EH (cell line): ENCODE measurements at places on chromosomes 16 and 17.

DNA sequence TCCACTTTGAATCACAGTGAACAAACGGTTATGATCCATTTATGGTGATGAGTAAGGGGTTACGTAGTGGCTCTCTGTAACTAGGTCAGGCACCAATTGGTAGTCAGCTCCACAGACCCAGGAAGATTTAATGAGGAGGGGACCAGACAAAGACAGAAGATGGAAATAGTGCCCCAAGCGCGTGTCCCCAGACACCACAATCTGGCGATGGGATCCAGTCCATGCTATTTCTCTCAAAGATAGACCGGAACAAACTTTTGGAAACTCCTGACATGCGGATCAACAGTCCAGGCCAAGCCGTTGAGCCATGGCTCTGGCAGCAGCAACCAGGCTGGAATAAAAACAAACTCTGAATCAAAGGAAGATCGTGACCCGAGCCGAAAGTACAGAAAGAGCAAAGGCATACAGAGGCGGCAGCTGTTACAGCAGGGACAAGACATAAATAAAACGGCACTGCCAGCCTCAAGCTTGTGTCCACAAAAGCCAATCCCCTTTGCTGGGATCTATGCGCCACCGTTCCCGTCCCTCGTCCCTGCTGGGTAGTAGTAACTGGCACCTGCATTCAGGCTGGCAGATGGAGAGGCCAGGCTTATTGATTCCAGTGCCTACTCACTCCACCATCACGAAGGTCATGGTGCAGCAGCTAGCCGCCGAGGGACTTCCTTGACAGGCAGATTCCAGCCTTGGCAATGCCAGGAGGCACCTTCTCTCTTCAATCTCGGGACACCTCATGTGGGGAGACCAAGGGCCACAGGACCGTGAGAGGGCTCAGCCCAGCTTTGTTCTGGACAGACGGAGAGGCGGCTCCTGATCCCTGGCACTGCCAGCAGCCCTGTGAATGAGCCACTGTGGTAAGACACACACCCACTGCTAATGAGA, 50.2 kb downstream of the CDH11 start:
- DNase-seq = peak; percentile 69

DNA sequence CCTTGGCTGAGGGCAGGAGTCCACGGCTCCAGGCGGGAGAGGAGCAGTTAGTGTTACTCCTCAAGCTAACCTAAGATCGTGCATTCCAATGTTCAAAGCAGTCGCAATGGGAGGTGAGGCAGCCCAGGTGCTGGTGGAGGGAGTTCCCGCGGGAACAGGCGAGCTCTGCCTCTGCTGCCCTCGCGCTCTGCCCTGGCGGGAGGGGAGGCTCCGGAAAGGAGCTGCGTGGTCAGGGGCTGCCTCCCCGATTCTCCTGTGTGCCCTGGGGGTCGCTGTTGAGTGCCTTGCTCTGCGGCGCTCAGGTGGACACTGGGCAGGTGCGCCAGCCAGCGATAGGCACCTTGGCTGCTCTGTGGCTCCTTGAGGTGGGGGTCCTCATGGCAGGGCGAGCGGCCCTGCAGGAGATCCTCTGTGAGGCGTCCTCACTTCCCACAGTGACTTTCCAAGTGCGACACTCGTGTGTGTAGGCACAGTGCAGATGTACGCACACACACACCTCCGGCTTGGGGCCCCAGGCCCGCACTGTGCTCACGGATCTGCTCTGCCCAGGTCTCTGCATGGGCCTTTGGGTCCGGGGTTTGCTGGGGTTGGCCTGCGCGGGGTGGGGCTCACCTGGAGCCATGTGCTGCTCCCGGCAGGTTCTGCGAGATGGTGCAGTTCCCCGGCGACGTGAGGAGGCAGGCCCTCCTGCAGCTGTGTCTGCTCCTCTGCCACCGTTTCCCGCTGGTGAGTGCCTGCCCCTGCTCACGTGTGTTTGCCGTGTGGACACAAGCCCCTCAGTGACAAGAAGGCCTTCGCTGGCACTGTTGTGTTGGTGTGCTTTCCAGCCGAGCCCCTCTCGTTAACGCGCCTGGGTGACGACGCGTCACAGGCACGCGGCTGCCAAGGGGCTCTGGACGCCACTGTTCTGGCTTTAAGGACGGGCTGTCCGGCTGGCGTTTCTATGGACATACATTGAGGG, 97.9 kb upstream of the ZNF750 start:
- DNase-seq = no peak

DNA sequence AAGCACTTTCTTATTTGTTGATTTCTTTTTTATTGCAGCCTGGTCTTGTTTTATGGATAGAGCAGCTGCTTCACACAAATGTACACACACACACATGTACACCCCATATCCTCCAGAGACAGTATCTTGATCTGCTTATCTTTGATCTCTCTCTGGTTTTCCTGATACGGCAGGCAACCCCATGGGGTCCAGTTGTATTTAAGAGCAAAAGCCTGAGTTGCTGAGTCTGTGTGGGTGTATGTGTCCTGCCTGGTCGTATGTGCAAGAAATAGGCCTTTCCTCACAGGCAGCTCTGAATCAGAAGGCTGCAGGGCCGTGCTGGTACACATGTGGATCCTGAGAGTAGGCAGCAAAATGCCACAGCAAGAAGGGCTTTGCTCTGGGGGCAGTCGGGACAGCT, 14.6 kb upstream of the LGALS9 start:
- no peak for DNase-seq

- no peak for DNase-seq
These were observed 6.5 kb upstream of the BAIAP2 start for GRCh38 chr17:81028506-81028858.

GRCh38 chr17:21495281-21495680, 119.1 kb downstream of the KCNJ12 start:
- DNase-seq = no peak

DNA sequence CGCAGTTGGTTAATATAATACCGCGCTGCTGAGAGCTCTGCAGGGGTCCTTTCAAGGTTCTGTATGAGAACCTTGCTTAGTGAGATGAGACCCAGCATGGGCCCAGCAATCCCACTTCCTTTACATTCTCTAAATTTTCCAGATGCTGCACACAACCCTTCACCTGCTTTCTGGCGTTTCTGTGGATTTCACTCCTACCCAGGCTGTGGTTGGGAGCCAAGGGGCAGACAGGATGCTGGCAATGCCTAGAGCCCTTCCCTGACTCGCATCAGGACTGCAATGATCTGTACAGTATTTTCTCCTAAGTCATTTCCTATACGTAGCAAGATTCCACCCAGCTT, 10.1 kb upstream of the PIPOX start:
- no peak for DNase-seq

DNA sequence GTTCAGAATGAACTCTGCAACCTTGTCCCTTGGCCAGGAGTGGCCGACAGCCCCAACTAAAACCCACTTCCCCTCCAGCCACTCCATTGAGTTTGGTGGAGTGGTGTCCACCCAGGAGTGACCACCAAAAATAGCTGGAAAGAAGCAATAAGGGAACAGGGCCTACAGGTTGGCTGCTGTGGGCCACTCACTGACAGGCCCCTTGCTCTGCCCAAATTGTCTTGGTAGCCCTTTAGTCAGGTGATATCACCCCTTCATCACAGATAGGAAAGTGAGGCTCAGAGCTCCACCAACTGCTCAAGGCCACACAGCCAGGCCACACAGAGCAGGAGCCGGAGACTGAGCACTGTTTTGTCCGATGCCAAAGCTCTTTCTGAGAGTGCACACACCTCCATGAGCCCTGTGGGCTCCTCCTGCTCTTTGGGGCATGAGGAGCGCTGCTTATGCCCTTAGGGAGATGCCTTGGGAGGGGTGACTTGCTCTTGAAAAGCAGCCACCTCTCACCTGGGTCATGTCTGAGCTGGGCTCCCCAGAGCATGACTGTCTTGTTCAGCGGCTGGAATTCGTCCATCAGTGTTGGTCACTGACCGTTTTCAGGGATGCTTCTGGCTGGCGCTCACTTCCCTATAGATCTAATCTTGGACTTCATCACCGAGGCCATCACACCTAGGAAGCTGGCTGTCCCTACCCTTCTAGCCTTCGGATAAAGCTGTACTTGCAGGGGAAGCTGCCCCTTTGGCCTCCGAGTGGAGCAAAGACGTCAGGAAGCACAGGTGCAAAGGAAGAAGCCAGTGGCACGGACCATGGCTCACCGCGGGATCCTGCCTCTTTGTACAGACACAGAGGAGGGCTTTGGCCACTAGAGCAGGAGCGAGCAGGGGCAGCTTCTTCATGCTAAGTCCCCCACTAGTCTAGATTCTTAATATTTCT, 186.0 kb upstream of the ZNF469 start:
- DNase-seq = no peak

GRCh38 chr17:44757918-44758413, 822 bp upstream of the ADAM11 start:
- no peak for DNase-seq

GRCh38 chr16:66026787-66027330, 339.6 kb upstream of the CDH5 start:
- no peak for DNase-seq

DNA sequence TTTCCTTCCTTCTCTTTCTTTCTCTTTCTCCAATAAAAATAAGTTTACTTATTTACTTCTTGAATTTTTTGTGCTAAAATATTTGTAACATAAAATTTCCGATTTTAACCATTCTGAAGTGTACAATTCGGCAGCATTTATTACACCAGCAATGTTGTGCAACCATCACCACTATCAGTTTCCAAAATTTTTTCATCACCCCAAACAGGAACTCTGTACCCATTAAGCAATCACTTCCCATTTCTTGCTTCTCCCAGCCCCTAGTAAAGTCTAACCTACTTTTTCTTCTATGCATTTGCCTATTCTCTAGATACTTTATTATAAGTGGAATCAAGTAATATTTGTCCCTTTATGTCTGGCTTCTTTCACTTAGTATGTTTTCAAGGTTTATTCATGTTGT, 2.5 kb upstream of the HP start:
- no peak for DNase-seq

DNA sequence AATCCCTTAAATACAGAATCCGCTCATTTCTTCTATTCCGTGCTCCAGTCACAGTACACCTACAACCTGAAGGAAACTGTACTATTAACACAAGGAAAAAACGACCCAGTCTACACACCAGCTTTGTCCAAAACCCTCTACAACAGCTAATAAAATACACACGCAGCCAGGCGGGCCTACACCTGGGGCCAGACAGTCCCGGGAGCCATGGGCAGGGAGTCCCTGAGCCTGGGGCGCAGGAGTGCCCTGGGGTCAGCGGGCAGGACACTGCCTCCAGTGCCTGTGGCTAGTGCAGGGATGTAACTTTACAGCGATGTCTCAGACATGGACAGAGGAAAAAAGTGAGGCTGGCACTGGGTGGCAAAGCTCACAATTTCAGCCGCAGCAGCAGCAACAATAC, 28.5 kb downstream of the GNPTG start:
- DNase-seq = no peak

DNA sequence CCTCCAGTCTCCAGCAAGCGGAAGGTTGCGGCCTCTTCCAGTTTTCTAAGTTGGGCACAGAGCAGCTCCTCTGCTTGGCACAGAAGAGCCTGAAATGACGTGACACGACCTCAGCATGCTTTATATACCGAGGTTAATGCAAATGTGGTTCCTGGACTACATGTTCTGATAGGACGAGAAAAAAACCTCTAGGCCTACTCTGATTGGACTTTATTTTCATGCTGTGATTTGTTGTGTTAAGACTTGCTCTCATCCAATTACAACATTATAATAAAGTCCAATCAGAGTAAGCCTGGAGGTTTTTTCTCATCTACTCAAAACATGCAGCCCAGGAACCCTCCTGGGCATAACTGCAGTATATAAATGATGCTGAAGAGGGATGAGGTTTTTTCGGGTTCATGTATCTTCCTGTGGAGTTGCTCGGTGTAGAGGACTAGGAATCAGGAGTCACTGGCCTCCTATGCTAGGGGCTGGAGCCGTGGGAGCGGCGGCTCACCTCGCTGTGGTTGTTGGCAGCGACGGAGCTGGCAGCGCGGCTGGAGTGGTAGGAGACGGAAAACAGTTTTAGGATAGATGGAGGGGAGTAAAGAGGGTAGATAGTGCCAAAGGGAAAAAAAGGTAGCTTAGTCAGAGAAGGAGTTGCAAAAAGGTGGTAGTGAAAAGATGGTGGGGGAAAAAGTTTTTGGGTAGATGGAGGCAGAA, 878.0 kb downstream of the KCNJ18 start:
- no peak for DNase-seq

DNA sequence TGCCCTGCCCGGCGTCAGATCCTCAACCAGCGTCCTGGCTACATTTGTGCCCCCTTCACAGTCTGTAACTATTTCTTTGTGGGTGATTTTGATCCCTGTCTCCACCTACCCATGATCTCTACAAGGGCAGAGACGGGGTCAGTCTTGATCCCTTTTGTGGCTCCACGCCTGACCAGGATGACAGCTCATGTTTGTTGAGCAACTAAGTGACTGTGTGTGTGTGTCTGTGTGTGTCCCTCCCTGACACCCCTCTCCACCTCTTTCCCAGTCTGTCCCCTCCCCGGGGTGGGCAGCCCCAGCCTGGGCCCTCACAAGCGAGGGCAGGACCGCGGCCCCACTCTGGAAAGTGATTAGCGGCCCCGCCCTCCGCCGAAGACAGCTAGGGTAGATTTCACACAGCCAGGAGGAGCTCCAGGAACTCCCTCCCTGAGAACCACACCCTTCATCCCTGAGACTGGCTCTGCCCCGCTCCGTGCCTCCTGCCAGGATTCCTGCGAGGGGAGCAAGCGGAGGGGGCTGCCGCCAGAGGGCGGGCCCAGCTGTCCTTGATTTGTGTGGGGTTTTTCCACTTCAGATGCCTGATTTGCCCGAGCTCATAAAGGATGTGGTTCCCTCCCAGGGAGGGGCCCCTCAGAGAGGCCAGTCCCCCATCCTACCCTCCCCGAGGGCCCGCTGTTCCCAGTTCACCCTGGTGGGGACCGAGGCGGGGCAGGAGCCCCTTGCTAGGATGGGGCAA, 5.3 kb upstream of the HS3ST6 start:
- peak; percentile 51 for DNase-seq

GRCh38 chr17:78839762-78840529, 668 bp downstream of the USP36 start:
- DNase-seq = peak; percentile 54
